ENCODE measurements at places on chromosomes 3 and 15. TPM values are rescaled to one million over a fixed set of nuclear protein-coding genes. Genes with fewer than 3 reads are reported as not detected.

- H3K36me3 ChIP-seq = no peaks in the 10 kb centered on the region
- H3K27ac ChIP-seq = no peak overlapping the region
- DNase-seq = no peak
- H3K27me3 ChIP-seq = peaks cover 10% of the 10 kb centered on the region
- peaks cover 4% of the 10 kb centered on the region for H3K4me1 ChIP-seq
Observed at GRCh38 chr3:53790470-53790869, 55.7 kb downstream of the CHDH start.

DNA sequence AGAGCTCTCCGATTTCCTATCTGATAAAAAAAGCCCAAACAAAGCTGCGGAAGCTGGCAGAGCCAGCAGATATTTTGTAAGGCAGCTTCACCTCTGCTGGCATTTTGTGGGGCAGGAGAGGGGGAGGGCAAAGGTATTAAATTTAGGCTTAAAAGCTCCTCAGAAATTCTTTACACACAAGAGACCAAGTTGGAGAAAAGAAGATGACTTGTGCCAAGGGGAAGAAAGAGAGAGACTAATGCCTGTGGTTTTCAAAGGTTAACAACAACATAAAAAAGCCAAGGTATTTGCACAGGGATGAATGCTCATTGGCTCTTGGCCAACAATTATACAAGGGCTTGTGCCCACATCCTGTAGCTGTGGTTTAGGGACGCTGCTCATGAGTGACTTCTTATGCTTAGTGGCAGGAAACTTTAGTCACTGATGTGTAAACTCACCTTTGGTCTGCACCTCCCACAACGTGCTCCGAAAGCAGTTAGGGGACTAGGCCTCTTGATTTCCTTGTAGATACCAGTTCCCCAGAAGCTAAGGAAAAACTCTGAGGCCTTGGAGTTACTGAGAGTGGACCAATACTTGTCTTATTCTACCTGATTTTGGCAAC lies 152.9 kb downstream of the TPRG1 start:
- no peak overlapping the region for H3K27ac ChIP-seq
- H3K4me1 ChIP-seq = peaks cover 8% of the 10 kb centered on the region
- peaks cover 15% of the 10 kb centered on the region for H3K27me3 ChIP-seq
- no peak for DNase-seq
- no peaks in the 10 kb centered on the region for H3K36me3 ChIP-seq

DNA sequence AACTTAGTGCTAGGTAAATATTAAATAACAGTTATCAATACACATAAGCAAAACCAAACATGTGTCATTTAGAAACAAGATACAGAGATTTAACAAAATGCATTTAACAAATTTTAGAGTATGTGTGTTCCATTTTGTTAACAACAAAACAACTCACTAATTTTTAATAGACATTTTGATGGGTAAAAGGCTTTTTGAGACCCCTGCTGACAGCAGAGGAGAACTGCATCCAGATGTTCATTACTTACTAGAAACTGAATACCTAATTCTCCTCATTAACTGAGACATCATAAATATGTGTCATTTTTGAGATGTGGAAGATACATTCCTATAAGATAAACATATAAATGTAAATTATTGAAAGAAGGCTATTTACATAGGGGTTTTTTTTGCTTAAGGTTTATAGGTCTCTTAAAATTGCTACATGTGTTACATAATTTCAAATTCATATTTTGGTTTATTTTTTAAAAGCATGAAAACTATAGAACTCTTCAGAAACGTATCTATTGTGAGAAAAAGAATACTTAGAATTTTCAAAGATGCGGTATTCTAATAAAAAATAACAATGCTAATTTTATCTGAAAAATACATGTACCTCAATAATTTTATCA lies 1009.8 kb downstream of the TUSC7 start:
- DNase-seq = no peak
- peaks cover 10% of the 10 kb centered on the region for H3K27me3 ChIP-seq
- no peak overlapping the region for H3K4me3 ChIP-seq
- H3K4me1 ChIP-seq = no peaks in the 10 kb centered on the region
- H3K27ac ChIP-seq = no peak overlapping the region

- H3K27ac ChIP-seq = peak overlapping the region; percentile 42
- H3K4me1 ChIP-seq = peaks cover 11% of the 10 kb centered on the region
- peak overlapping the region; percentile 94 for H3K4me3 ChIP-seq
Observed at GRCh38 chr15:47184908-47185801, 532.1 kb upstream of the SEMA6D start.

DNA sequence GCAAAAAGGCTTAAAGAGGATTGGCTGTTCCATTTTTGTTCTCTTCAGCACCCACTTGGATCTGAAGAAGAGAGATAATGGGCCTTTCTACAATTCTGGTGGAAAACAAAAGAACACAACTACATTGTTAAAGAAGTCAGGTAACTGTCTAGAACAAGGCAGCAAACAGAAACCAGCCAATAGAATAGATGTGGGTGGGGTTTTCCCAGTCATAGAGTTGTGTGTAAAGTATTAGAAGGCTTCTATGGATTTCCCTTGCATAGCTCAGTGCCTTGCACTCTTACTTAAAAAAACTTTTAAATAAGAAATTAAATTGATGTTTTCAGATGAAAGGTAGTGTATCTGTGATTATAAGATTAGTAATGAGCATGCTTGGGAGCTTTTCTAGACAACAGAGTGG lies 462.7 kb upstream of the ATP11B start:
- no peak for DNase-seq
- H3K27me3 ChIP-seq = no peaks in the 10 kb centered on the region
- no peak overlapping the region for H3K4me3 ChIP-seq
- no peak overlapping the region for H3K27ac ChIP-seq

Gene GP9
- total RNA-seq = not detected
